AG04449 (cell line): ENCODE measurements at places on chromosomes 12 and 14.

DNA sequence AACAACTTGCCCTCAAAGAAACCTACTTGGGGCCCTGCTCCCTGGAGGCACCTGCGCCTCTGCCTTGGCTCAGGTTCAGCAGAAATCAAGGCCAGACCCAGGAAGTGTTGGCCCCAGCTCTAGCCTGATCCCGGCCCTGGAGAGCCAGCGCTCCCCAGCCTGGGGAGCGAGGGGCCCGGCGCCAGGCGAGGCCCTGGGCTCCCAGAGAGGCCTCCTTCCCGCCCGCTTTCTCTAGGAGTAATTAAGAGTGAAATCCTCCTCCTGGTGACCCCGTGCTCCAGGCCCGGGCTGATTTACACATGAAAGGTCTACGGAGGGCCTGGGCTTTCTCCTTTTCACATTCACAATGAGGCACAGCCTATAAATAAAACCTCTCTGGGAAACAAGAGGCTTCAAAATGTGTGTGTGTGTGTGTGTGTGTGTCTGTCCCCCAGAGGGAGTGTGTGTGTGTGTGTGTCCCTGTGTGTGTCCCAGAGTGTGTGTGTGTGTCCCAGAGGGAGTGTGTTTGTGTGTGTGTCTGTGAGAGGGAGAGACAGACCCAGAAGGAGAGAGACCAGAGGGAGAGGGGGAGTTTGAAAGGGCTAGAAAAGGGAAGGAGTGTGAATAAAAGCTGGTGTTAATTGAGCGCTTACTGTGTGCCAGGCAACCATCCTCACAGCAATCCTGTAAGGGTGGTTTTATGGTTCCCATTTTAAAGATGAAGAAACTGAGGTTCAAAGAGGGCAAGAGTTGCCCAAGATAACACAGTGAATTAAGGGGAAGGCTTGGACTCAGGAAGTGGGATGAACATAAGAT lies 23.8 kb upstream of the COX6A1 start:
- DNase-seq, result no peak

GRCh38 chr12:2402073-2402579 lies 349.3 kb downstream of the CACNA1C start:
- DNase-seq, result no peak

DNA sequence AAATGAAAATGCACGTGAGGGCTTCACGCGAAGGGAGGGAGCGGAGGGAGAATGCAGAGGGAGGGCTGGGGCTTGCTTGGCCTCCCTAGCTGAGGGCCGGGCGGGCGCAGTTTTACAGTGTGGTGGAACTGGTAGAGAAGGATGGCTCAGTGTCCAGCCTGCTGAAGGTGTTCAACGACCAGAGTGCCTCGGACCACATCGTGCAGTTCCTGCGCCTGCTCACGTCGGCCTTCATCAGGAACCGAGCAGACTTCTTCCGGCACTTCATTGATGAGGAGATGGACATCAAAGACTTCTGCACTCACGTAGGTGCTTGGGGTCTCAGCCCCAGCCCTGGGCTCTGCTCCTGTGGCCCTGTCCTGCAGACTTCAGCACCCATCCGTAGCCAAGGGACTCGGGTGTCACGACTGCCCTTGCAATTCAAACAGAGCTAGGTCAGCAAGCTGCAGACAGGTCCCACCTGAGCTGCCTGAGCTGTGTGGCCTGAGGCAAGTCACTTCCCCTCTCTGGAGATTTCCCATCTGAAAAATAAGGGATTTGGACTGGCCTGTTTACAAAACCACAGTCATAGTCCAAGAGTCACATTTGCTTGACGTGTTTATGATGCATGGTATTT lies 18.4 kb downstream of the OTUB2 start:
- no peak for DNase-seq

DNA sequence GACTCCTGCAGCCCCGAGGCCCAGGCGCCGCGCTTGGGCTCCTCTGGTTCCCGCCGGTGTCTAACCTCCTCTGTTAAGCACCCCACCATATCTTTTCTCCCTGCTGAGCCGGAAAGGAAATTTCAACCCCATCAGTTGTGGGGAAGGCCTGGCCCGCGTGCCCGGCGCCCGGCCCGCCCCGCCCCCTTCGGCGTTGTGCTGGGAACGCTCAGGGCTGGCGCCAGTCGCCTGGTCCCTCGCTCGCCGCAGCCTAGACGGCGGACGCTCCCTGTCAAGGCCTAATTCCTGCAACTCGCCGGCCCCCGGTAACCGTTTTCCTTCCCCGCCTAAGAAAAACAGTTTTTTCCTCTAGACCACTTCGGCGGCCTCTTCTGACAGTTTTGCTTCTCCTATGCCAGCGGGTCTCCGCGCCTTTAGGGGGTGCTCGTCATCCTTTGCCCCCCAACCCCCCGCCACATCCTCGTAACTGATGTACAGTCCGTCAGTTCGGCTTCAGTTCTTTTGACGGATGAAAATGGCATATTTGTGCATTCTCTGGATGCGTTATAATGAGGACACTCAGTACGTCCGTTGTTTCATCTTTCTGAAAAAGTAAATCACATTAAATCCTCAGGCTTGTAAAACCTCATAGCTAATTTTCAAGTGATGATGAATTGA lies 506 bp upstream of the NAP1L1 start:
- no peak for DNase-seq

DNA sequence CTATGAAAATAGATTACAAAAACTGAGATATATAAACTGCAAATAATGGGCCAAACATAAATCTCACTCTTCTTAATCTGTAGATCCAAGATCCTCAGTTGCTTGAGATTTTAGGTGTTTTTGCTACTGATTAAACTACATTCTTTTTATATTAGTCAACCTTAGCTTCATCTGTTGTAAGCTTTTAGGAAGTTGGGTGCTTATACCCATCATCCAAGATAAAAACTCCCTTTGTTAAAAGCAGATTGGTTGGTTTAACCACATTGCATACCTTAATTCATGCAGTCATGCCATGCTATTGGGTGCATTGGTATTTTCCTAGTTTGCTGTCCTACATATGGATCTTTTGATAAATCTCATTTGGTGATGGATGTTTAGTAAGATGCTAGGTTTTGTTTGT lies 46.2 kb upstream of the DIP2B start:
- peak; percentile 24 for DNase-seq

- no peak for DNase-seq
Observed at GRCh38 chr12:123085730-123086487, 65.0 kb downstream of the PITPNM2 start.

DNA sequence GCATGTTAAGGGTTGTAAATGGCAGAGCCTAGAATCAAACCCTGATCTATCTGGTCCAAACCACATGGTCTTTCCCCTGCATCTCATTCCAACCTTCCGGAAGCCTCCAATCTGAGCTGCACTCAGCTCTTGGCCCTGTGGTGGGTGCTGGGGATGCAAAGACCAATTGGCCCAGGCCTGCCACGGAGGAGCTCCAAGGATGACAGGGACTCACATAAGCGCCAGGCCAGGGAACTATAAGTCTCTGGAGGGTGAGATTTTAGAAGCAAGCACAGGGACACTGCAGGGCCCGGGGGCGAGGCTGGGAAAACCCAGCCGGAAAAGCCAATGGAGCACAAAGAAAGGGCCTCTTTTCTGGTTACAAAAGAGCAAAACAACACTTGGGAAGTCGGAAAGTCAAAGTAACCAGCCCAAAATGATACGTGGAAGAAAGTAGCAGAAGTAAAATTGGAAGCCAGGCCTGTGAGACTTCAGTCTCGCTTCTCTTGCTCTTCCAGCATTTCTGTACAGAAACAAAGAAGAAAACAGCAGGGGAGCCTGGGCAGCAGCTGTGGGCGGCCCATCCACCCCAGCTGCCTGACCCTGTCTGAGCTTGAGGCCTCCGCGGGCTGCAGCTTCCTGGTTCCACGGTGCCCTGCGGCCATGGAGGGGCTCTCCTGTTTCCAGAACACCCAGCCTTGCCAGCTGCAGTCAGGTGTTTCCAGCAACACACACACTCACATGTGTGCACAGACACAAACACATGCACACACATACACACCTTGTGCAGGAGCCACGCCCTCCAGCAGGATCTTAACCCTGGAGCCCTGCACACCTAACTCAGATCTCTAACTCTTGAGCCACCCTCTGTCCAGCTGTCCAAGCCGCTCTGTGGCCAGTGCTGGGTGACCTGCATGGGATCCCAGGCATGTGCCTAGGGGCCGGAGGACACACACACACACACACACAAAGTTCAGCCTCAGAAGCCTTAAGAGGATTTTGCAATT lies 178.2 kb downstream of the BCL11B start:
- DNase-seq, result no peak

- DNase-seq, result no peak
Observed at GRCh38 chr14:62697461-62697860, 347.8 kb downstream of the KCNH5 start.

DNA sequence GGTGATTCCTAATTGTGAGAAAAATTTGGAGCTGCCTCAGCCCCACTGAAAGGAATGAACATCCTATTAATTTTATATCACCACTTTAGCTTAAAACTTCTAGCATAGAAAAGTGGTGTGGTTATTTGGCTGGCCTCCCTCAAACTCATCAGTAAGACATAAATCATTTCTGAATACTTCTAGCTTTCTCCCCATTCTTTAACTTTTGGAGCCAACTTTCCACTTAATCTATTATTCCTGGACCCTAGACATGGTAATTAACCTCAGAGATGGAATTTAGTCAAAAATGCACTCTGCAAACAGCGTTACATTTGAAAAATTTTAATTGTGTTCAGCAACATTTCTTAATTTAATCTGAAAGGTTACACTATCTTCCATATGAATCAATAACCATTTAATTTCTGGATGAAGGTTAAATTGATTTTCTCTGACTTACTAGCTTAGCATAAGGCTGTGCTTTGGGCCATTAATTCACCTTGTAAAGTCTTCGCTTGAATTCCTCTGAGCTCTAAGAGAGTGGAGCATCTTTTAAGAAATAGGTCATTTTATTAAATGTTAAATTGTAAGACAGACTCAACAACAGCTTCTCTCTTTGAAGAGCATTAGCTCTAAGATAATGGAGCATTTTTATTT lies 753.6 kb upstream of the STXBP6 start:
- no peak for DNase-seq

GRCh38 chr12:56190695-56191155 lies 1.4 kb upstream of the SMARCC2 start:
- DNase-seq, result no peak

DNA sequence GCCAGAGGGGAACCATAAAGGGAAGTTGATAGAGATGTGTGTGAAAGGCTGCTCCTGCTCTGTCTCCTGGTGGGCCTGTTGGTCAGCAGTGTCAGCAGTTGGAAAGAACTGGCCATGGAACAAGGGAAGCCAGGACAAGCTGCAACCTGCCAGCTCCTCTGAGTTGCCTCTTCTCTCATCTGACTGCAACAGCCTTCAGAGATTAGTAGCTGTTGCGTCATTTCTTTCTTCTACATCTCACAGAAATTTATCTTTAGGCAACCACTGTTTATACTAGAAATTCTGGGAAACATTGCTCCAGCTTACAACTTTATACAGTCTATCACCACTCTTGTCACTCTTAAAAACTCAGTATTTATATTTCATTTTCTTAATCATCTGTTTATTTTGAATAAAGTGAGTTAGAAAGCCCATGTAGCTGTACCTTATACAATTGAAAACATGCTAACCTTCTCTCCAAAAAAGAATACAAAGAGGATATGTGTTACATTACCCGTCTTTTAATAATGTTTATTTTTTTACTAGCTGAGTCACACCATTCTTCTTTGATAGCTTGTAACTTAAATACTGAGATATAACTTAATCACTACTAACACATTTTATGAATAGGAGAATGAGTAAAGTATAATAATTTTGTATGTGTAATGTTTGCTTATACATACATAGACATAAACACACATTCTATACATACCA lies 224.2 kb downstream of the LRFN5 start:
- no peak for DNase-seq

DNA sequence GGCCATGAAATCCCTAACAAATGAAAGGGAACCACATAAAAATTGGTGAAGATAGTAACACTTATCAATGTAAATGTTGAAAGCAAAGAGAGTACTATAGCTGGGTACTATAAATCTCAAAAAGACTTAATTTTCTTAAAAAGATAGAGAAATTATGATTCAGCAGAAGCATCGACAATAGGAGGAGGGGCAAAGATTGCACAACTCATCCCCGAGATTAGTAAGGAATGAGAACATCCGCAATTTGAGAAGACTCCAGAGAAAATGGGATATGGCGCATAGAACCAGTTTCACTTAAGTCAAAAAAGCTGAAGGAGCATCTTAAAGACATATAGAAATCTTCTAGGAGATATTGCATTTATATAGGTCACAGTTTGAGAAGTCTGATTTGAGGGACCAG lies 220.2 kb upstream of the SLC16A7 start:
- no peak for DNase-seq

DNA sequence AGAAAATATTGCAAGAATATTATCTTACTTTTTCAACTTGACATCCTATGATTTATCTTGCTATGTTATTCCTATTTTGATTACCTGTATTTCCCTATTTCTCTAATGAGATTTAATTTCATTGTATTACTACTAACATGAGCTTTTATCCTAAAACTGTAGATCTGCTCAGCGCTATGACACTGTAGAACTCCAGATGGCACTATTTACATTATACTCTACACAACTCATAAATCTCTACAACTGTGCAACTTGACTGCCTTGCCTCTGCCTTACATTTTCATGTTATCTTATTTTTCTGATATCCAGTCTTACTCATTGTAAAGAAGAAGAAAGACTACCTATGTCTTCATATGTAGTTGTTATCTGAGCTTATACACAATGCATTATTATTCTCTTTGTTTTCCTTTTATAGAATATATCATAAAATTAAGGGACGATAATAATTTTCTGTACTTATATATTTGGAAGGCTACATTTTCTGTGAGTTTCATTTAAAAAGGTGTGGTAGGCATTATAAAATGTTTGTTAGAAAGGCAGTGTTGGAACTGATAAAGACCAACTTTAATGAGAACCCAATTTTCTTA lies 24.1 kb downstream of the NUP37 start:
- DNase-seq, result no peak

- no peak for DNase-seq
Observed at GRCh38 chr14:75946785-75947184, 35.0 kb downstream of the TGFB3 start.

DNA sequence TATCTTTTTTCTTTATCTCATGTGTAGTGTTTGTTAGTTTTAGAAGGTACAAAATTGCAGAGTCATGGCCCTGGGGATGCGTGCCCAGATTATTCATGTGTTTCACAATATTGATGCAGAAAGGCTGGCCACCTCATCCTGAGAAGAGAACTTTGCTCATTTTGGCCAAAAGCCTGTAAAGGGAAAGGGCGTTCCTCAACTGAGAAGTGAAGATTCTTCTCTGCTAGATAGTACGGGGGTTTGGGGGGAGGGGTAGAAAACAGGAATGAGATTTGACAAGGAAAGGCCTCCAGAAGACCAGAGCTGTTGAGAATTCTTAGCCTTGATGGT lies 1.7 kb downstream of the MGST1 start:
- DNase-seq, result peak; percentile 69

DNA sequence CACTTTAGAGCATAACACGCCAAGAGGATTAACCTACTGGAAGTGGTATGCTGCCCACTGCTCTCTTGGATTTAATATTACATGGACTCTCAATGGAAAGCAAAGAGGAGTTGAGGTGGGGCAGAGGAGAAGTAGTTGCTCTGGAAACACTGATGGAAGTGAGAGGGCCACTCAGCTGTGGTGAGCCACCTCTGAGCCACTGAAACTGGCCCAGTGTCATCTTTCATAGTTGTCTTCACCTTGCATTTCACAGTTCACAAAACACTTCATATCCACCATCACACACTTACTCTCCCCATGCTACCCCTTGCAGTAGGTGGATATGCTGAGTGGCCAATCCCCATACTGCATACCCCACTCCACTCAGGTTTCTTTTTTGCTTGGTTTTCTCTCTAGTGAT lies 12.2 kb upstream of the PCED1B start:
- DNase-seq, result no peak

GRCh38 chr12:2169489-2169888 lies 116.7 kb downstream of the CACNA1C start:
- DNase-seq, result no peak
